Activated CD8-positive, alpha-beta memory T cell treated with anti-CD3 and anti-CD28 coated beads for 1 hour (primary cell): ENCODE measurements at places on chromosomes 4 and X.

DNA sequence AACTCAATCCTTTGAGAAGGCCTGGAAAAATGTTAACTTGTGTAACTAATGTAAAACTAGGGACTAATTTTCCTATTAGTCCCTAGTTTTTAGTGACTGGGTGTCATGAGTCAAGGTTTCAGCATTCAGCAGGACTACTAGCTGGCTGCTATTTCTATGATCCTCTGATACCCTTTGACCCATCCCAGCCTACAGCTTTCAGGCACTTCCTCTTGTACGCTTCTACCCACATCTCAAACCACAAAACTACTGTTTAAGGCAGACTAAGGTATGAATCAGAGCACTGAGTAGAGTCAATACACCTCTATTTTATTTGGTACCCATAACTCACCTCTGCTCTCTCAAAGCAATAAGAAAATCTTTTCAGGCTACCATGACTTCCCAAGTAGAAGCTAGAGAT lies 809.6 kb downstream of the PDHA2 start:
- no peak for DNase-seq

DNA sequence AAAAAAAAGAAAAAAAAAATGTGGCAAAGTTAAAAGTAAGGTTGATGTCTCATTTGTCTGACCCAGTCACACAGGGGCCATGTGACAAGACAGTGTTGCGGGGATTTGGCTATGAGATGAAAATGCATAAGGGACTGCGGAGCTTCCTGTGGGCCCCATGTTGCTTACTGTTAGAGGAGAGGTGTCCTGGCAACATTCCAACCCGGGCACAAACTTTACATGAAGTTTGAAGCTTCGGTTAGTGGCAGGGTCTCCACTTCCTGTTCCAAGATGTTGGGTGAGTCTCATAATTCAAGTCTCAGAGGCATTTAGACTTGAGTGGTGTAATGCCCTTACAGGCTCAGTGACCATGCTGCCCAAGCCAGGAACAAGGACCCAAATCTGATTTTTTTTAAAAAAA lies 111.3 kb downstream of the MAML3 start:
- no peak for DNase-seq

- no peak for DNase-seq
These were observed 183.4 kb downstream of the PPP3CA start for GRCh38 chr4:101163936-101164335.

DNA sequence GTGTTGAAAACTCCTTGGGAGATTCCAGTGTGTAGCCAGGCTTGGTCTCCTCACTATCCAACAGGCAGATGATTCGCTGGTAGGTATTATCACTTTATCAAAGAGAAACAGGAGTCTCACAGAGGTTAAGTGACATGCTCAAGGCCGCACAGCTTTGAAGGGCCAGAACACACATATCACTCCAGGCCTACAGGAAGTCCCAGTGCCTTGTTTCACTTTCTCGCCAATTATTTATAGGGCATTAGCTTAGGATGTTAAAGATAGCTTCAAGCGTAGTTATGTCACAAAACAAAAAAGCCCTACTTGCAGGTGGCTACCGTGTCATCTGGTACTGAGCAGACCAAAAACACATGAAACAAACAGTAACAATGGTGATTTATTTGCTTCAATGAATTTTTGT lies 13.2 kb downstream of the ATP8A1 start:
- no peak for DNase-seq

DNA sequence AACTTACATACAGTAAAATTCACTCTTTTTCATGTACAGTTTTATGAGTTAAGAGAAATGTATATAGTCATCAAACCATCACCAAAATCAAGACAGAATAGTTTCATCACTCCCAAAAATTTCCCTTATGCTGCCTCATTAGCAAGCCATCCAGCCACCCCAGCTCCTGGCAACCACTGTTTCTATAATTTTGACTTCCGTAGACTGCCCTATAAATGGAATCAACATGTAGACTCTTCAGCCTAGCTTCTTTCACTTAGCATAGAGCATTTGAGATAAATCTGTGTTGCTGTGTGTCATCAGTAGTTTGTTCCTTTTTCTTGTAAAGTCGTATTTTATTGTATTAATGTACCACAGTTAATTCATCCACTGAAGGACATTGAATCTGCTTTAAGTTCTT lies 23.2 kb downstream of the HDX start:
- DNase-seq: no peak

DNA sequence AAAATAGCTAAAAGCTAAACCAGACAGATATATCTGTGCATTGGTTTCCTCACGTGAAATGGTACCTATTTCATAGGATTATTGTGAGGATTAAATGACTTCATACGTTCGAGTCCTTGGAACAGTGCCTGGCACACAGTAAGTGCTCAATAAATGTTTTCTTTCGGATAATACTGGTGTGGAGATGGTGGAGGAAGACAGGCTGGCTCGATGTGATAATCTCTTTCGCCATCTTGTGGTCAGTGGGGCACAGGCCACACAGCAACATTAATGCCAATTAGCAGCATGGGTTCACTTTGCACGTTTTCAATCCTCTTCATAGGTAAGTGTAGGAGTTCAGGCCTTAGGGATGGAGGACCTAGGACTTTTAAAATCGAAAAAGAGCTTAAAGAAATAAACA lies 9.3 kb downstream of the PAGE4 start:
- no peak for DNase-seq
